Globus pallidus (tissue), 1 donor: ENCODE measurements at places on chromosomes 3 and 15.

GRCh38 chr3:151227266-151227806 is 24.3 kb upstream of the GPR171 start:
- no peak for DNase-seq

GRCh38 chr15:71151081-71151480 is 35.8 kb downstream of the THSD4 start:
- DNase-seq: no peak

GRCh38 chr3:132522353-132522752 is 74.7 kb upstream of the ACKR4 start:
- DNase-seq: no peak

GRCh38 chr15:89652131-89652530 is 3.1 kb downstream of the KIF7 start:
- DNase-seq: no peak

- DNase-seq: no peak
Observed at GRCh38 chr3:45198264-45199260, 27.5 kb downstream of the TMEM158 start.
